ENCODE measurements at places on chromosomes 6 and 20.

- no peak overlapping the region for H3K27ac ChIP-seq
- H3K27me3 ChIP-seq = peaks cover 12% of the 10 kb centered on the region
Observed at GRCh38 chr6:124962639-124963415, 590 bp downstream of the RNF217 start.

DNA sequence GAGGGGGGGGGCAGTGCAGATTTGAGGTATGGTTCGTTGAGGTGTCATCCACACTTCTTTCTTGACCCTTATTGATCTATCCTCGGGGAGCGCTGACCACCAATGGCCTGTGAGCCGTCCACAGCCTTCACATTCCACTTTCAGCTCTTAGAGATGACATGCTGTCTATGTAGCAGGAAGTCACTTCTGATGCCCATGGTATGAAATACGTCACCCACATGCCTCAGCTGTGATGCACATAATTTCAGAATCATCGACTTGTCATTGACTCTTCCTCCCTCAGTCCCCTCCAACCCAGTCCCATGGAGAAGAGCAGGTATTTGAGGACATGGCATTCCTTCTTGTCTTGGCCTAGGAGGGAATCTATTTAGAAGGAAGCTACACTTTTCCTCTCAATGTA, 4.7 kb upstream of the ADGRF5 start:
- no peaks in the 10 kb centered on the region for H3K4me1 ChIP-seq
- H3K27me3 ChIP-seq = peaks cover 2% of the 10 kb centered on the region
- no peak for DNase-seq
- no peak overlapping the region for H3K4me3 ChIP-seq
- H3K36me3 ChIP-seq = no peaks in the 10 kb centered on the region

DNA sequence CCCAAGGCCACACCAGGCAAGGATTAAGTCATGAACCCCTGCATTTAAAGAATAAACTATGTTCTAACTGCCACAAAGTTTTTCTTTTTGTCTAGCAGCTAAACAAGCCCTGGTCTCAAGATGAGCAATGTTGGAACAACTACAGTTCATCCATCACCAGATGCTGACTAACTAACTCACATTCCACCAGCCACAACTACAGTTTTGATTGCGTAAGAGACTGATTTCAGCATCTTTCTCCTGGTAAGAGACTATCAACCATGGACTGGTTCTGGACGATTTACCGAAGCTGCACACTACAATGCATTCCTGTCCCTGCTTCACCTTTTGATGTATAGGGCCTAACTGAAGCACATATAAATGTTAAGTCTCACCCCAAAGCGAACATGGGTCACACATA, 43.0 kb downstream of the F13A1 start:
- no peaks in the 10 kb centered on the region for H3K27me3 ChIP-seq
- H3K4me3 ChIP-seq = no peak overlapping the region
- H3K4me1 ChIP-seq = no peaks in the 10 kb centered on the region
- no peak overlapping the region for H3K27ac ChIP-seq
- H3K36me3 ChIP-seq = no peaks in the 10 kb centered on the region

DNA sequence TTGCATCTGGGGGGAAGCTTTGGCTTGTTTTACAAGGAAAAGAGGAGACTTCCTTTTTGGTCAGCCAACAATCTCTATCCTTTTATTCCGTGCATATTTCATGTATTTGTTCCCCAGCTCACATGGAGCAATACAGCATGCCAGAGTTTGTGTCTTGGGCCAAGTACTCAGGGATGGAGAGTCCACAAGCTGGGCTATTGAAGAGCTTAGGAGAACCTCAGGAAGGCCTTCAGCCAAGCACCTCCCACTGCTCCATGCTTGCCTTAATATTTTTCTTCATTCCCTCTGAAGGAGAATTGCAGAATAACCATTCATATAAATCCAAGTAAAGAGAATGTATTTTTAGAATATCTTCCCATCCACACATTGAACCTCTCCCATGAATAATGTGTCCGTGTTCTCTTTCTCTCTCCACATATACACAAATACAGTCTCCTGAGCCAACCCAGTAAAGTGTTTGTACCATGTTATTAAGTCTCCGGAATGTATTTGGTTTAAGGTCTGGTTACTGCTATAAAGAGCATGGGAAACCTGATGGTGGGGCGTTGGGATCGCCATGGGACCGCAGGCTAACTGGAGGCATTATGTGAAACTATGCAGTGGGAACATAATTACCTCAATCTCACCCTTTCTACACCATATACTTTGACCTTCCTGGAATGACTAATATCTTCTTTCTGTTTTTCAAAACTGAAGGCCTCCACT, 3.0 kb downstream of the LAMA4 start:
- peaks cover 4% of the 10 kb centered on the region for H3K27me3 ChIP-seq
- H3K36me3 ChIP-seq = no peaks in the 10 kb centered on the region
- H3K27ac ChIP-seq = no peak overlapping the region
- no peak overlapping the region for H3K4me3 ChIP-seq
- DNase-seq = no peak

- H3K4me1 ChIP-seq = no peaks in the 10 kb centered on the region
- H3K36me3 ChIP-seq = no peaks in the 10 kb centered on the region
- no peak overlapping the region for H3K4me3 ChIP-seq
- no peak overlapping the region for H3K27ac ChIP-seq
- no peak for DNase-seq
Observed at GRCh38 chr6:68497927-68498326, 137.2 kb upstream of the ADGRB3 start.

GRCh38 chr6:19713411-19713810, 123.8 kb upstream of the ID4 start:
- no peak overlapping the region for H3K4me3 ChIP-seq
- DNase-seq = no peak
- H3K27ac ChIP-seq = no peak overlapping the region
- no peaks in the 10 kb centered on the region for H3K27me3 ChIP-seq
- H3K4me1 ChIP-seq = no peaks in the 10 kb centered on the region

DNA sequence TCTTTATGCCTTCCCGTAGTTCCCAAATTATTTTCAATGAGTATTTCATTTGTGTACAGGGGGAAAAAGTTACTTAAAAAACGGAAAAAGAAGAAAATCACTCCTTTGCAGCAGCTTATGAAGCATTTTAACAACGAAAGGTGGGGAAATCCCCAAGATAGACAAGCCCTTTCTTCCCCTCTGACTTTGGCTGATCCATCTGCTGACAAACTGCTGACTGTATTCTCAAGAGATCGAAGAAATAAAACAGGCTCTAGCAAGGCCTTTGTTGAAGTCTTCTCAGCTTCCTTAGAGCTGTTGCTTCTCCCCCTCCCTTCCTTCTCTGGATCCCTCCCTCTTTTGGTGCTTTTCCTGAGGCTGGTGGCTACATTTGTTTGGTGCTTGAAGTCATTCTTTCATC, 325.2 kb downstream of the NRN1 start:
- DNase-seq = no peak
- H3K27me3 ChIP-seq = no peaks in the 10 kb centered on the region

- no peak for DNase-seq
- no peaks in the 10 kb centered on the region for H3K36me3 ChIP-seq
- no peak overlapping the region for H3K4me3 ChIP-seq
- no peak overlapping the region for H3K27ac ChIP-seq
Observed at GRCh38 chr20:59484228-59484627, 120.1 kb upstream of the PHACTR3 start.

GRCh38 chr20:40370800-40371199, 318.2 kb downstream of the MAFB start:
- H3K4me1 ChIP-seq = no peaks in the 10 kb centered on the region
- no peak overlapping the region for H3K27ac ChIP-seq
- no peak overlapping the region for H3K4me3 ChIP-seq
- no peak for DNase-seq

DNA sequence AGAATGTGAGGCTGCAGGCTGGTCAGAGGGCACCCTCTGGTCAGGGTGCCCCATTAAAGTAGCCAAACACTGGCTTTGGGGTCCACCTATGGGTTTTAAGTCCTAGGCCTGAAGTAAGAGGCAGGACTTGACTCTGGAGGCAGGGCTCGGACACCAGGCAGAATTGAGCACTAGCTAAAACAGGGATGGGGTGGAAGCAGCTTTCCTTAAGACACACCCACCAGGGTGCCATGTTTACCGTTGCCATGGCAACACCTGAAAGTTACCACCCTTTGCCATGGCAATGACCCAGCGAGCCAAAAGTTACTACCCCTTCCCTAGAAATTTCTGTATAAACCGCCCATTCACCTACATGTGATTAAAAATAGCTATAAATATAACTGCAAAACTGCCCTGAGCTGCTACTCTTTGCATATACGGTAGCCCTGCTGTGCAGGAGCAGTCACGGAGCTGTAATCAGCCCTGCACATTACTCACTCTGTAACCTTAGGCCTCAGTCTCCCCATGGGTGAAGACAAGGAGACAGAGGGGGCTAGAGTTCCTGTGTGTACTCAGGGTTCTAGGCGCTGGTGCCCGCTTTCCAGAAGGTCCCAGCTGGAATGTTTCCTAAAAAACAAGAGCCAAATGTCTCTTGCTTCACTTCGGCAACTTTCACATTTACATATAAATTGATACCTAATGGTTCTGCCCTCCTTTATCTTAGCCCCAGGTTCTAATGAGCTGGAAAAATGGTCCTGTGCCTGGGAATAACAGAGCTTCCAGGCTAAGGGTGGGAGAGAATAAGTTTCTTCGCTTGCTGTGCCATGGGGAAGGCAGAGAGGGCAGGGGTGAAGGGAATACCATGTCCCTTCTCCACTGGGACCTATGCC, 27.2 kb upstream of the SRSF6 start:
- no peak overlapping the region for H3K4me3 ChIP-seq
- no peaks in the 10 kb centered on the region for H3K36me3 ChIP-seq

Measured in HepG2 (cell line).